ENCODE measurements at places on chromosomes 7 and 10.

- DNase-seq: no peak
Observed at GRCh38 chr7:2373124-2373556, 18.5 kb downstream of the EIF3B start.

- no peak for DNase-seq
Observed at GRCh38 chr7:117715784-117716445, 157.3 kb downstream of the CTTNBP2 start.

DNA sequence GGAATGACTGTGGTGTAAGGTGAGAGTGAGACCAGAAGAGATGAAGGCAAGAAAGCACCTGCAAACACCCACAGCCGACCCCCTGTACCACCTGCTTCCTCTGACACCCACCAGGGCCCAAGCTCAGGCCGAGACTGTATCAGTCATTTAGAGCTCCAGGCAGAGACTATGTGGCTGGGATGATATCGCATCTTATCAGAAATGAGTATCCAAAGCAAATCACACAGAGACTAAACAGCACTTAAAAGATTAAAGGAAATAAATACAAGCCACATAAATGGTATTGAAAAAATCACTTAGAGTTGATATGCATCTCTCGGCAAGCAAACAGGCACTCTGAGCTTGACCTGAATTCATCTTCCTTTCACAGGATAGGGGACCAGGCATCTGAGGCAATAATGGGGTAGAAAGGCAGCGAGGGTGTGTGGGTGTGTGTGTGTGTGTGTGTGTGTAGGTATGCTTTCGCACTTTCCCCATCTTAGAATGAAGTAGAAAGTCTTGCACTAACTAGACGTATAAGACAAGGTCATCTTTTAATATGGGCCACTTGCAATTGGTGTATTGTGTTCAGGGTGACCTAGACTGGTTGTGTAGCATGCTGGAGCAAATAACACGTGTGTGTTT lies 665.9 kb downstream of the KCNMA1 start:
- no peak for DNase-seq

- no peak for DNase-seq
Observed at GRCh38 chr7:37212051-37212450, 236.6 kb downstream of the ELMO1 start.

- DNase-seq: peak; percentile 47
Observed at GRCh38 chr7:77538281-77539212, 1.5 kb downstream of the PTPN12 start.

DNA sequence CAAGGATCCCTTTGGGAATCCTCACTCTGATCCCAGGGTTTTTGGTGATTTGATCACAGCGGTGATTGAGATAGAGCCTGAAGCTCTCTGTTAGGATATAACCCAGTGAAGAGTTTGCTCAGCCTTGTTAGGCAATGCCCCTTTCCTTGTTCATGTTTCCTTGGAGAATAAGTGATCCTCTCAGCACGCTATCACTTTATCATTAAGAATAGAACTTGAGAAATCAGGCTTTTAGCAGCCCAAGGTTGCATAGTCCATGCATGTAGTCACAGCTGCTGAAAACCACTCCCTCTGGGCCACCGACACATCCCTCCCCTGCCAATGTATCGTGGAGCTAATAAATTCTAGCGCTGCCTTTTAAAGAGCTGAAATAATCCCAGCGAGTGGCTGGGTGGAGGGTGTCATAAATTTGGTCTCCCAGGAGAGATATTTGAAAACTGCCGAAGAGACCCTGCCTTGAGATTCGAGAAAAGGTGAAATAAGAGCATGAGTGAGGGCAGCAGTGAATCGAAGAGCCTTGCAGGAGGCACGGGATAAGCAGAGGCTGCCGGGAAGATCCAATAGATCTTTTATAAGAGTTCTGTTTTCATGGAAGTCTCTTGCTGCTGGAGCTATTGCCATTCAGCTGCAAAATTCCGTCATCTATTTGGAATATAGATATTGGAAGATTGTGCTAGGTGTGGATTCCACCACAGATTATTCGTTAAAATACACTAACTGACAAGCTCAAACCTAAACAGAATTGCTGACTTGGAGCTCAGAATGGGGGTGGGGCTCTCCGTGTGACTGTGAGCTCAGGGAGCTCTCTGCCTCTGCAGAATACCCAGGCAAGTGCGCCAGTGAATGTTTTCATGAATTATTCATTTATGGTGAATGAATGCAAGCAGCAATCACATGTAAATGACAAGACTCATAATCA lies 249.8 kb downstream of the TRIL start:
- DNase-seq: peak; percentile 14

DNA sequence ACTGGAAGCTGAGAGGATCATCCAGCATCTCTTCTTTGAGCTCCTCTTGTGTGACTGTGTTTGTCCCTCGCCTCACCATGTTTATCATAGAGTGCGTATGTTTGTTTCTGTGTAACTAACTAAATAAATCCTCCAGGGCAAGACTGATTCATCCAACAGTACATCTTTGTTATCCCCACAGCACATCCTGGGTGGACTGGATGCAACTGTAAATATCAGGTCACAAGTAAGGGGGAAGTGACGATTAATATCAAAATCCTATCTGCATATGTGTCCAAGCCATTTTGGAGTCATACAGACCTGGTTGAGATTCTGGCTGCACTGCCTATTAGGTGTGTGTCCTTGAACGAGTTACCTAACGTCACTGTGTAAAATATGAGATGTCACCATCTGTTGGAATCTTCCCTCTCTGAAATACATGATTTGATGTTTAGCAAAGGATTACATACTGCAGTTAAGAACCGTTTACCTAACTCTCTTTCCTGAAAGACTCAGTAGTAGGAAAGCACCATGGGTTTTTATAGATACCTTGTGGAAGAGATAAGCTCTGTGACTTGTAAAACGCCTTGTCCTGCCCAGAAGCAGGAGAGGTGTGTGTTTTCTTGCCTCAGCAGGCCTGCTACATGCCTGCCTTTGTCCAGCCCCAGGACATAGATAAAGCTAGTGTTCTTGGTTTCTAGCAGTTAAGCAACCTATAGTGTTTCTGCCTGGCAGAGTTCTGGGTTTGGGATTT lies 25.8 kb downstream of the WBP1L start:
- DNase-seq: no peak

DNA sequence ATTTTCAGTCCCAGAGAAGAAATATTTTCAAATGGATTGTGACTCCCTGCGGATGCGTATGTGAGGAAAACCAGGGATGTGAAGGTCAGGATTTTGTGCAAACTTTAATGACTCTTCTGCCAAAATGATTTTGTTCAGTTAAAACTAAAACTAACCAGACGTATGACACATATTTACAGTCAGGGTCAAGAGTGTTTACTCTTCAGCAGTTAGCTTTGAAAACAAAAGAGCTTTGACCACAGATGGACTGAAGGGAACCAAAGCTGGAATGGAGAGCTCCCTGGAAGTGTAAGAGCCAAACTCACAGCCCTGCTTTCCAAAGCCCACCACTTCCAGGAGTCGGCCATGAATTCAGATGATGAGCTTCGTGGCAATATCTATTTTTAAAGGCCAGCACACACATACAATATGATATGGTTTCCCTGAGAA lies 15.5 kb downstream of the SVIL start:
- no peak for DNase-seq

DNA sequence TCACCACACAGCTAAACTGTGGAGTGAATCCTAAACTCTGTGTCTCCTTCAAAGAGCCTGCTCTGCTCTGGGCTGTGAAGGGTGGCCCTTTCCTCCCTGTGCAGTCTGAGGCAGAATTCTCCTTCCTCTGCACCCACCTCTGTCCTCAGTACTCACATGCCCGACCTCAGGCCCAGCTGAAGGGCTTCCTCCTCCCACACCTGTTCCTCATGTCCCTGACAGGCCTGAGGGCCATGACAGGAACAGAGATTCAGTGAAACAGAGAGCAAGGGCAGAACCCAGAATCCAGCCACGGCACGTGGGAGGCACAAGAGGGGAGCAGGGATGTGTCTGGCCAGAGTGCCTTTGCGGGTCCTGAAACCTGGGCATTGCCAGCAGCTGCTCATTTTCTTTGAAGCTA lies 13.9 kb downstream of the CREB3L2 start:
- no peak for DNase-seq

DNA sequence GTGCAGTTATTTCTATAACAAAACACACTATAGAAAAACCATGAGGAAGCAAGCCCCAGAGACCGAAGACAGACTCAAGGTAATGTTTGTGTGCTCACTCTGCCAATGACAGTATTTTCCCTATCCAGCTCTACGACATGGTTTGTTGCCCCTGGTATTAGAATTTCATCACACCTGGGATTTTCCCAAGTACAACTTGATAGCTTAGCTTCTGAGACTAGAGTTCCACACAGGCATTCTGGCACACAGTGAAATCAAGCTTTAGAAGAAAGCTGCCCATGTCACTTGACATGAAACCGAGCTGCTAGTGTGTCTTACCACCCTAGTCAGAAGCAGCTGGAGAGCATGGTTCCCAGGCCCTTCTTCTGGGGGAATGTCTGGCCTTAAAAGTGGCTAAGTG lies 44.1 kb upstream of the AKR1E2 start:
- DNase-seq: no peak

- DNase-seq: no peak
Observed at GRCh38 chr7:80259-81067, 111.9 kb upstream of the FAM20C start.

- no peak for DNase-seq
Observed at GRCh38 chr7:94409200-94409948, 14.7 kb downstream of the COL1A2 start.

DNA sequence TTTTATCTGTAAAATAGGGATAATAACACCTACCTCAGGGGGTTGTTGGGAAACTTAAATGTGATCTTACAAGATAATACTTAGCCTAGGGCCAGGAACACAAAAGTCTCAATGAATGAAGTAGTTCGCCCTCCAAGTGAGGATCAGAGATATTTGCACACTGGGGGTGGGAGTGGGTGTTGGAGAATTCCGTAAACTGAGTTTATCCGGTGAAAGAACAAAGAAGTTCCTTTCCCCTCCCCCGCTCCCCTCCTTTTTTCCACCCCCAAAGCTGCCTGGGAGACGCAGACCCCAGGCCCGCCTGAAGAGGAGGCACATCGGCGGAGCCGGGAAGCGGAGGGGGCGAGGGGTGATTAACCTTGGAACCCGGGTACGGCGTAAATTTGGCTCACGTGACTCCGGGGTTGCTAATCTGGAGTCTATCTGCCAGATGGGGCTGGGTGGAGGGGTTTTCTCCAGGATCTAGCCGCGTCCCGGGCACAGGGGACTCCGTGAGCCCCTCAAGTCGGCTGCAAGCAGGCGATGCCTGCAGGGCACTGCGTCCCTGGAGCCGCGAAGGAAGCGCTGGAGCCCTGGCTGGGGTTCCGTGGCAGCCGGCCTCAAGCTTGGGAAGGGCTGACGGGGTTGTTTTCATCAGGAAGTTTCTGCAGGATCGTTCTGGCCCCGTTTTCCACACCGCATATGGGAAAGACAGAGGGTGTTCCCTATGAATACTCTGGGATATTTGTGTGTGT lies 1.4 kb upstream of the PODXL start:
- DNase-seq: no peak

DNA sequence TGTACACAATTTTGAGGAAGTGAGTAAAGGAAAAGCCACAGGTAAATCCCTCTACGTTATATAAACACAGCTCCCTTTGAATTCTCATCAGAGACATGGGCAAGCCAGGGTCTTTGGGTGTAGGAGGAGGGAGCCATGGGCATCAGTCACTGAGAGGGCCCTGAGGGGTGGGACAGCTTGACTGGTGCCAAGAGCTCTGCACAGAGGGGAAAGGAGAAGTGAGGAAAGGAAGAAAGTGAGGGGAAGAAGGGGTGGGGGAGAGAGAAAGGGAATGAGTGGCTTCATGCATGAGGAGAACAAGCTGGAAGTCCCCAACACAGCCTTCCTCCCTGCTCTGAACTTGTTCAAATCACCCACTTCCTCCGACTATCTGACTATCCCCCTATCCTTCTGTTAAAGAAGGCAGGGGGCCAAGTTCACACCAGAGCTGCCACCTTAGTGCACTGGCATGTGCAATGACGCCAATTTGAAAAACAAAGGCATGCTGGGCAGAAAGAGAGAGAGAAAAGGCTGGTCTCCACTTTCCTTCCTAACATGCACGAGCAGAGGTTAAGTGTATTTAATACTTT lies 16.4 kb upstream of the RNF148 start:
- DNase-seq: no peak

GRCh38 chr7:57327081-57327480 lies 122.9 kb upstream of the ZNF716 start:
- DNase-seq: no peak

- peak; percentile 97 for DNase-seq
Observed at GRCh38 chr7:158077934-158078910, 509.4 kb downstream of the PTPRN2 start.

DNA sequence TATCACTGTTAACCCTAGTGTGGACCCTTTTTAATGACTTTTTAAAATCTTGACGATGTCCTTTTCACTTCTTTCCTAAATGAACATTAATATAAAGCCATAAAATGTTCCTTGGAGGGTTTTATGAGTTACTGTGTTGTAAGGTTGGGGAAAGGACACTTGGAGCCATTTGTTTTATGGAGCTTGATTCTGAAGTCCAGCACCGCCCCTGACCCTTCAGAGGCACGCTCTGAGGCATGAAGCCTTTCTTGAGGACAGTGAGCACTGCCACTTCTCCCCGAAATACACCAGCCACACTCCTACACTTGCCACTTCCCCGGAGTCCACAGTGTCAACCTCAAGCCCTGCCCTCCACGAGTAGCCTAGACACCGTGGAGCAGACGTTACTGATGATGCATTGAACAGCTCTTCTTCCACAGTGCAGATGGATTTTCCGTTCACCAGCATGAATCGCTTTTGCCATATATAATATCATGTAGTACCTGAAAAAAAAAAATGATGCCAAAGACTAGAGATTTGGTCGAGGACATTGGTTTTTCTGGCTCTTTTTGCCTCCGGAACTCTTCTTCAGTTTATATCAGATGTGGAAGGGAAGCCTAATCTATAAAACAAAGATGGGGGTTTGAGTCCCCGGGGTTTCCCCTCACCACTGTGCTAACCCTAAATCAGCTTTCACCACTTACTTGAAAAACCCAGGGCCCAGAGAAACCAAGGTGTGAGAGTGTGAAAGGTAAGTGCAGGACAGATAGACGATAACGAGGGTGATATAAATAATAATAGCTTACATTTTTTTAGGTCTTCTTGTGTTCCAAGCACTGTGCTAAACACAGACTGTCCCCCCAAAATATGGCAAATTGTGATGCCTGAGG lies 652.6 kb upstream of the GALNT17 start:
- no peak for DNase-seq

DNA sequence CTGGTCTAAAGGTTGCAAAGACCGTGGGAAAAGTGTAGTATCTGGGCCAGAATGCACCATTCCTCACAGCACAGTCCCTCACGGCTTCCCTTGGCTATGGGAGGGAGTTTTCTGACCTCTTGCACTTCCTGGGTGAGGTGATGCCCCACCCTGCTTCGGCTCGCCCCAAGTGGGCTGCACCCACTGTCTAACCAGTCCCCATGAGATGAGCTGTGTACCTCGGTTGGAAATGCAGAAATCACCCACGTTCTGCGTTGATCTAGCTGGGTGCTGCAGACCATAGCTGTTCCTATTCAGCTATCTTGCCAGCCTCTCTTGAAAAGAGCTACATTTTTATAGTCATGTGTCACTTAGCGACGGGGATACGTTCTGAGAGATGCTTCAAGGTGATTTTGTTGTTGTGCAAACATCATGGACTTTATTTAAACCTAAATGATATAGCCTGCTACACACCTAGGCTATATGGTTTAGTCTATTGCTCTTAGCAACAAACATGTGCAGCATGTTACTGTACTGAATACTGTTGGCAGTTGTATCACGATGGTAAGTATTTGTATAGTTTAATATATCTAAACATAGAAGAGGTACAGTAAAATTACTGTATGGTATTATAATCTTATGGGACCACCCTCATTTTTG lies 120.0 kb downstream of the PPP1R9A start:
- no peak for DNase-seq

All from DMS79 (cell line).